Stimulated activated CD4-positive, alpha-beta T cell treated with anti-CD3 and anti-CD28 coated beads, Interleukin-15, amount 100 ng/mL, for 1 hour (primary cell): ENCODE measurements at places on chromosomes 5 and 9.

DNA sequence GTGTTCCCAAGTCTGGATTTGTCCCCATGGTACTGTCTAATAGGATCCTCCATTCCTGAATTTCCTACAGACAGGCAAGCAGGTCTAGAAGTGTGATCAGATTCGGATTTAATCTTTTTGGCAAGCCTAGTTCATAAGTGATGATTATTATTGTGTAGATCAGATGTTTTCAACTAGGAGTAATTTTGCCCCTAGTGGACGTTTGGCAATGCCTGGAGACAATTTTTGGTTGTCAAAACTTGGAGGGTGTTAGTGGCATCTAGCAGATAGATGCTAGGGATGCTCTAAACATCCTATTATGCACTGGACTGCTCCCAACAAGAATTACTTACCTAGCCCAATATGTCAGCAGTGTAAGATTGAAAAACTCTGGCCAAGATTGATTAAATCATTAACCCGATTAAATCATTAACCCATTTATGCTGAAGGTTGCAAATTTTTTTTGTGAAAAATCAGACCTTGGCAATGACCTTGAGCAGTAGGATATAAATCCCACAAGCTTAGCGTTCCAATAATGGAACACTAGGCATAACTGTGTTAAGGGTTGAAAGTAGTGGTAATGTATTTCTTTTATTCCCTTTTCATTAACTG, 28.2 kb downstream of the TCERG1 start:
- no peak for DNase-seq

- DNase-seq: no peak
Observed at GRCh38 chr5:24005384-24005783, 498.0 kb downstream of the PRDM9 start.

DNA sequence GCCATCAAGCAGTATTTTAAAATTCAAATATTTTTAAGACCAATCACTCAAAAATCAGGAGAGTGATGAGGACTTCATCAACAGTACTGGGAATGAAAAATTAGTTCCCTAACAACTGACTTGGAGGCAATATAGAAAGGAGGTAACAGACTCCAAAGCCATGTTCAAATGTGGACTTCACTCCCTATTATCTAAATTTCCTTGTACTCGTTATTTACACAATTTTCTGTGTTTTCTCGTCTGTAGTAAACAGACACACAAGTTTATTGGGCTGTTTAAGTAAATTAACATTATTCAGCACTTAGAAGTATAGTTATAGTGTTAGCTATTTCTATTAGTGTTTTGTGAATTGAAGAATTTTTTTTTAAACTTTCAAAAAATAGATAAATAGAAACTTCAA, 159.5 kb upstream of the FTMT start:
- DNase-seq: no peak

DNA sequence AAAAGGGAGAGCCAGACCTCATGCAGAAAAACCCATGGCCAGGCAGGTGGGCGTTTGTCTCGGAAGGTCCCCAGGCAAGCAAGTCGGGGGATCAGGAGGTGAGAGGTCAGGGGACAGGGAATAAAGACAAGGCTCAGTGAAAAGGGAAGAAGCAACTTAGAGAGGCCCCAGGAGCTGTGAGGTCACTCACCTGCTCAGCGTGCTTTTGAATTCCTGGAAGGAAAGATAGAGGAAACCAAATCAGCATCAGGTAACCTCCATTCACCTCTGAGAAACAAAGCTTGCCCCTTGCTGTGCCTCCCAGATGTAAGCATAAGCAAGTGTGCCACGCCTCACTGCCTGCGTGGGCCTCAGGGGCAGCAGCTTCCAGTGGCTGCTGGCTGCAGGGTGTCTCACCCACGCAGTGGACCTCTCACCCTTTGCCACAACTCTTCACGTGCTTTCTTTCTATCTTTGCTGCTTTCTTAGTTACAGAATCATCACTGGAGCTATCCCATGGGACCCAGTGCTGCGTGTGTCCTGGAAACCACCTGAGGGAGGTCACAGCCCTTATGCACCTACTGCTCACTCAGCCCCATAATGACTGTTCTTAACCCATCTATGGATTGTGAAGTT, 6.0 kb downstream of the TRIM7 start:
- DNase-seq: no peak

DNA sequence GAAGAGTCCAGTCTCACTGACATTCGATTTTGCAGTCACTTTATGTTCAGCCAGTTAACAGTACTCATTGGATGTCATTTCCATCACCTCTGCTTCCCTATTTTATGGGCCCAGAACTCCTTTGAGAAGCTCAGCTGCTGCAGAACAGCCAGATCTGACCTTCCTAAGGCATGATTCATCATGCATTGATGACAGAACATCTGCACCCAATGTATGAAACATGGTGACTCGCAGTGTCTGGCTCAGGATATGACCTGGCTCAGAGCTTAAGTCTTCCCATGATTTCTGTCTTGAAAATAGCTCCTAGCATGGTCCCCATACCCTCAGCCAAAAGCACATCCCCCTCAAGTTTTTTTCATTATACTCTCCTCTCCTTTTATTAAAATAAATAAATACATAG, 92.6 kb upstream of the TRIM32 start:
- DNase-seq: no peak
